GF-D8 (cell line): ENCODE measurements at places on chromosomes 5 and 9.

DNA sequence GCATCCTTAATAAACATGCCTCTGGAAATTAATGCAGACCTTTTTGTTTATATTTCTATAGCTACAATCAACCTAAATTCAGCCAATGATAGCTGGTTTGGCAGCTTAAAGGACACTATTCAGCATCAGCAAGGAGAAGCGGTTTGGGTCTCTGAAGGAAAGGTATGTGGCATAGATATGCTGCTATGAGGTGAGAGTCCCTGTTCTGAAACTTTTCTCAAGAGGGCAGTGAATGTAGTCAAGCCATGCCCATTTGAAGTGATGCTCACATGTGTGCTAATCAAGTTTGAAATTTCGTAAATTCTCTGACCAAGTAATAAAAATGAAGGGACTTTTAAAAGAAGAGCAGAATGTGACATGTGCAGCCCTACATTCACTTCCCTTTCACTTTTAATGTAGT, 72.6 kb downstream of the TJP2 start:
- no peak for DNase-seq

DNA sequence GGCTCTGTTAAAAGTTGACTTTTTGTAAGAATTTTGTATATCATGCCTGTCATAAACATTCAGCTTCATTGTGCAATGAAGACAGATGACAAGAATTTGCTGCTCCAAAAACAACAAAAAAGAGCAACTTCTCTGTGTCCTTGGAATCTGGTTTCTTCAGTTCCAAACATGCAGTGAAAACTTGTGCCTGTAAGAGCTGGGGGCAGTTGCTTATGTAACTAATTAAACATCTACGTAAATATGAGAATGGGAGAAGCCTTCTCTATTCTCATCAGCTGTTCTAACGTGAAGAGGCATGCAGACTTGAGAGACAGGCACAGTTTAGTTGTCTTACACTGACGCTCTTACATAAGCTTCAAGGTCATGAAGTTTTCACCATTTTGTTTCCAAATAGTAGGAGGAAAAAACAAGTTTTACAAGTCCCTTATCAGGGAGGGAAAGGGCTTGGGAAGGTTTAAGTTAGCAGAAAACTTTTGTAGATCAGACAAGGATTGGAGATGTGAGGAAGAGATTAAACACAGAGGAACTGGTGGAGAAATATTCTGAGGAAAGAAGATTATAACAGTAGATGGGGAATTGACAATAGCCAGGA, 170.4 kb downstream of the RFK start:
- DNase-seq, result no peak

GRCh38 chr5:118996098-118996497, 7.8 kb upstream of the DTWD2 start:
- no peak for DNase-seq

DNA sequence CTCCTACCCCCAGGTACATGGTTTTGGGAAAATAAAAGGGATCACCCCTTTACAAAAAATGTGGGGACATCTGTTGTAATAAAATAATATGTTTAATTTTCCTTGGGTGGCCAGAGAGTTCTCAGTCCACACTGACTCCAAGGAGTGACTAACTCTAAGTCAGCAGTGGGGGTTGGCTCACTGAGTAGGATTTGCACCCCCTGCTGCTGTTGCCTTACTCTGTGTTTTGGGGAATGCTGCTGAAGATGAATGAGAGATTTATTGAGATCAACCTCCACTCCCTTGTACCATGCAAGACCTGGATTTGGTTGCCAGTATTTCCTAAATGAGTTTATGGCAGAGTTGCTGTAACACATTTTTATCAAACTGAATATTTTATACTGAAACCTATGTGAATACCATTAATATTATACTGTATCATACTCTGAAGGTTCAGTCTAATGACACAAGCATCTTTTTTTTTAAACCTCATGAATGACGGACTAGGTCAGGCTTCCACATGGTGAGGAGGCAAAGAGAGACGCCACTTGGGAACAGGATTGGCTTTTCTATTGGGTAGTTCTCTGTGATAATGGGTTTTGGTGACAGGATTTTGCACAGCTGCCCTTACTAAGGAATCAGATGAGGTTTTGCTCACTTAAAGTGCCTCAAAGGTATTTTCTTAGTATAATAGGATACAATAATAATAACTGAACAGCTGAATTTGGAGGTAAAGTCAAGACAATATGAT, 121.3 kb upstream of the OSMR start:
- no peak for DNase-seq

- DNase-seq, result no peak
Observed at GRCh38 chr9:8652255-8652654, 852.7 kb upstream of the DMAC1 start.

GRCh38 chr5:41335596-41336181, 122.4 kb upstream of the C6 start:
- no peak for DNase-seq

DNA sequence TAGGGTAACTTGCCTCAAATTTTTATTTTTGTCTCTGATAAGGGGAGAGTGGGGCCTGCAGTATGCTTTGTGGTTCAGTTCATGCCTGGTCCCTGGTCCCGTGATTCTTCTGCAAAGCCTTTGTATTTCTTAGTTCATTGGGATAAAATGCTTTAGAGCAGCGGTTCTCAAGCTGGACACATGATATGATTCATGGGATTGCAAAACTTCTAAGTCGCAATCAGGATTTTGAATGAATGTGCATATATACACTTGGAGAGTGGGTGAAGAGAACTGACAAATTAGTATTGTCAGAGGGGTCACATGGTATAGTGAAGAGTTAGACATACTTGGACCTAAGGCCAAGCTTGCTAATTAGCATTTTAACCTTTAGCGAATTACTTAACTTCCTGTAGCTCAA, 265.4 kb upstream of the KLF9 start:
- DNase-seq, result no peak

GRCh38 chr5:173862047-173862477, 26.1 kb upstream of the CPEB4 start:
- DNase-seq, result no peak

- DNase-seq, result no peak
Observed at GRCh38 chr5:10297646-10298204, 10.0 kb downstream of the CMBL start.

GRCh38 chr9:19239955-19240354, 9.5 kb downstream of the DENND4C start:
- no peak for DNase-seq

GRCh38 chr5:167513381-167513780, 778.1 kb upstream of the WWC1 start:
- DNase-seq, result no peak

DNA sequence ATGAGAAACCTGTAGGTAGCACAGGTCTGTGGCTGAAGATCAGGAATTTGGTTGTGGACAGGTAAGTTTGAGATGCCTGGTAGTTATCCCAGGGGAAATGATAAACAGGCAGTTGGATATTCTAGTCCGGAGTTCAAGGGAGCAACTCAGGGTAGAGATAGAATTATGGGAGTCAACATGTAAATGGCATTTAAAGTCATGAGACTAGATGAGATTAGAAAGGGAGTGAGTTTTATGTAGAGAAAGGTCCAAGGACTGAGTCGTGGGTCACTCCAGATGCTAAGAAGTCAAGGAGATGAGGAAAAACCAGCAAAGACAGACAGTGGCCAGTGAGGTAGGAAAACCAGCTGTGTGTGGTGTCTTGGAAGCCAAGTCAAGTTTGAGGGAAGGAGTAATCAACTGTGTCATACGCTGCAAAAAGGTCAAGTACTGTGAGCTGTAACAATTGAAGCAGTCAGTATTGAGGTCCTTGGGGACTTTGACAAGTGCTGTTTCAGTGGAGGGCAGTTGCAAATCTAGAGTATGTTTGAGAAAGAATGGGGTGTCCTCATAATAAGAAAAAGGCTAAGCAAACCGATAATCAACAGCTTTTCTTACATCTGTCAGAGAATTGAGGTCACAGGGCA, 18.2 kb downstream of the GNPDA1 start:
- DNase-seq, result no peak

DNA sequence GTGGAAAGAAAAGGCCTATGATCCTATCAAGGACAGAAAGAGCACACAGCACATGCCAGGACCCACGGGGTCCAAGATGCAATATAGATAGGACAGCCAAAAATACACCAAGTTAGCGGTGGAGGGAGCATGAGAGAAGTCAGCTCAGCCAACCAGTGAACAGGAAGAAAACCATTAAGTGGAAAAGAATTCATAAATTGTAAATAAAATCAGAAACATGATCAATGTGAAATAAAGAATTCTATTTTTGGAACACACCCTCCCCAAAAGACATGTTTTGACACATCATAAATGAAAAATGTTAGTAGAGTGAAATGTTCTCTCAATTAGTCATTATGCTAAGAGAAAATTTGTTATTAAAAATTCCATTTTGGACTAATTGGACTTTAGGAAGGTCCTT, 35.6 kb downstream of the ATPSCKMT start:
- DNase-seq, result no peak

DNA sequence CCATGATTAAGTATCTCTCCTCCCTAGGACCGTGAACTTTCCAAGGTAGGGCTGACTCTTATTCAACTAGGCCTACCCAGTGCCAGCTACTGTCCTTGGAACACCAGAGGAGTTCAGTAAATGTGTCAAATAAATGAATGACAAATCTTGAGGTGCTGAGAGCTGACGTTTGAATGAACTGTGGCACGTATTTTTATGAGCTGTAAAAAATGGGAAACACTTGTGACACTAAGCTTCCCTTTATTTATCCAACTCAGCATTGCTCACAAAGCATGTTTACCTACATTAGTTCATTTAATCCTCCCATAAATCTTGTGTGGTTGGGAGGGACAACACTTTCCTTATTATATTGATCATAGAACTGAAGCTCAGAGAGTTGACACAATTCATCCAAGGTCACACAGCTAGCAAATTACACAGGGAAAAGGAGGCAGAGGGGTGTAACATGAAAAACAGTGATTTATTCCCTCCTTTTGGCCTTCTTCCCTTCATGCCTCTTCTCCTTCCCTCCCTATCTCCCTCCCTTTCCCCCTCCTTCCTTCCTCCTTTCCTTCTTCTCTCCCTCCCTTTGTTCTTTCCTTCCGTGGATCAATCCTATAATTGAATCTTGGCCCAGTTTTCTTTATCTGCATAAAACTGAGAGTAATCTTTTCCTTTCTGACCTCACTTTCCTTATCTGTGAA, 412.6 kb downstream of the DMRT2 start:
- DNase-seq, result no peak

DNA sequence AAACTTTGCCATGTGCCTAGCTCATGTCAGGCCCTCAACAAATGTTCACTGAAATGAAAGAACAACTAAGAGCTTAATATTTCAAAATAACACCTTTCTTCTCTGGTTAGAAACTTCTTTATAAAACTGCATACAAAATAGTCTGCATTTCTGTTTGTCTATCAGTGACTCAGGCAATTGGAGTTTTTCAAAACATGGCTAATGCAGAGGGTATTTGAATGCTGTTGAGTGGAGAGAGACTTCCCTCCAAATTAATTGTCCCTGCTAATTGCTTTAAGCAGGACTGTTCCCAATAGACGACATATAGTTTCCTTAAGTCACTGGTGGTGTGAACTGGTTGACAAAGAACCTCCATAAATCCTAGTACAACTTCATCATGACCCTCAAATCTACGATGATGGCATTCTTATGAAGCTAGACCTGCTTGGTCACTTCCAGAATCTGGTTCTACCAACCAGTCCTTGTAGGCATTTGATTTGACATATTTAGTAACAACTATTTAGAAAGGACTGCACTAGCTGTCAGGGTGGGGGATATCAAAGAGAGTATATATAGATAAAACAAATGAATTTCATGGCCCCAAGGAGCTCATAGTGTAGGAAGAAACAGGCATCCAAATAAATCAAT, 84.5 kb downstream of the PRLR start:
- DNase-seq, result no peak

DNA sequence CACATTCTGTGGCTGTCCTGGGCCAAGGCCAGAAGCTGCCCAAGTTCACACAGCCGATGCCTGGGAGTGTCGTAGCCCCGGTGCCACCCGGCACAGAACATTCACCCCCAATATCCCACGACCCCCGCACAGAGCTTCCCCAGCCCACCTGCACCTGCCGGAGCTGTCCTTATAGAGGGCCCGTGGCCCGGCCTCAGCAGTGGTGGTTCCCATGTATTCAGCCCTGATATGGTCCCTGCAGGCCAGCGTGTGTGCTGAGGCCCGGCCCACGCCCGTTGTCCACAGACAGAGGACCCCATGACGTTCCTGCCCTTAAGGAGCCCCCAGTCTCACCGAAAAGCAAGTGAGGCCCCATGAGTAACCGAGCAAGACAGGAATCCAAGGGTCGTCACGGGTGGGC, 5.3 kb upstream of the GFI1B start:
- no peak for DNase-seq

- no peak for DNase-seq
Observed at GRCh38 chr9:77399964-77400363, 222.6 kb downstream of the VPS13A start.

GRCh38 chr5:61371474-61371873, 39.4 kb downstream of the ZSWIM6 start:
- DNase-seq, result no peak

GRCh38 chr5:134146651-134147518, 29.9 kb downstream of the SKP1 start:
- DNase-seq, result no peak

DNA sequence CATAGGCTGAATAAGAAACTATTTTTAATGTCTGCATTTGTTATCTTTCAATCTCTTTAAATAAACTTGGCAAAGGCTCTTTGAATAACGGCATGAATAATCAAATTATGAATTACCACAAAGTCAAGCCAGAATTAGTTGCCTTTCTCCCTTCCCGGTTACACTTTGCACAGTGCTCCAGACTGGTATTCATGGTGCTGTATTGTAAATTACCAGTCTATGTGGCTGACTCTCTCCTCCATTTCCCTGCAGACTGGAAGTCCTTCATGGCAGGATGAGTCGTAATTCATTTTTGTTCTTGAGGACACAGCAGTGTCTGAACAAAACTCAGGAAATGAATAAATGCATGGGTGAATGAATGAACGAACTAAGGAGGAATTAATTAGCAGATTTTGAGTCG, 142.9 kb downstream of the GNA14 start:
- DNase-seq, result no peak

GRCh38 chr9:35518981-35519679, 29.2 kb downstream of the RUSC2 start:
- no peak for DNase-seq

DNA sequence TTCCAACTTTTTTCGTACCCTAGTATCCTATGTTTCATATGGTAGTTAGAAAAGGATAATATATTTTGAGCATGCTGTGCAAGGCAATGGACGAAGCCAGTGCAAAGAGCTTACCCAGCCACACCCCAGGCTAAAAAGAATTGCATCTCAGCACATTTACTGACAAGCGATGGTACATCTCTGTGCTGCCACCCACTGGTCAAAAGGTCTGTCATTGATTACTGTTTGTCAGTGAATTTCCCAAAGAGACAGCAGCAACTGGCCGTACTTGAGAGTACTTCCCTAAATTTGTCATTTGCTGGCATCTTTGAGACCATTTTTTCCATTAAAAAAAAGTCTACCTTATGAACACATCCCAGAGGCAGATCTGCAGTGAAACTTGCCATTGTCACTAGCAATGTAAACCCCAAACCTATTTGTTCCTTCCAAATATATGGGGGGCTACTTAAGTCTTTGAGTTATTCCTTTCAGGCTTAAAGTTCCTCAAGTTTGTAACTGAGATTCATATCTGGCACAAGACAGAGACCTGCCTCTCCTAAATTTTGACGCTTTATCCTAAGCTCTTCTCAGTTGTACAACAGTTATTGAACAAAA, 184.3 kb downstream of the CTNND2 start:
- peak; percentile 3 for DNase-seq
